Endothelial cell (in vitro differentiated cells): ENCODE measurements at places on chromosomes 3 and 15. TPM values are rescaled to one million over a fixed set of nuclear protein-coding genes. Genes with fewer than 3 reads are reported as not detected.

- peaks cover 55% of the 10 kb centered on the region for H3K4me1 ChIP-seq
- peak; percentile 82 for DNase-seq
- H3K36me3 ChIP-seq: peaks cover 25% of the 10 kb centered on the region
- no peak overlapping the region for H3K4me3 ChIP-seq
- H3K27ac ChIP-seq: peak overlapping the region; percentile 70
- peaks cover 18% of the 10 kb centered on the region for H3K27me3 ChIP-seq
These were observed 31.8 kb upstream of the MYZAP start for GRCh38 chr15:57559875-57560274.

- no peak overlapping the region for H3K27ac ChIP-seq
- no peak overlapping the region for H3K4me3 ChIP-seq
- H3K4me1 ChIP-seq: no peaks in the 10 kb centered on the region
- DNase-seq: no peak
These were observed 29.8 kb upstream of the CHL1 start for GRCh38 chr3:166799-167198.

DNA sequence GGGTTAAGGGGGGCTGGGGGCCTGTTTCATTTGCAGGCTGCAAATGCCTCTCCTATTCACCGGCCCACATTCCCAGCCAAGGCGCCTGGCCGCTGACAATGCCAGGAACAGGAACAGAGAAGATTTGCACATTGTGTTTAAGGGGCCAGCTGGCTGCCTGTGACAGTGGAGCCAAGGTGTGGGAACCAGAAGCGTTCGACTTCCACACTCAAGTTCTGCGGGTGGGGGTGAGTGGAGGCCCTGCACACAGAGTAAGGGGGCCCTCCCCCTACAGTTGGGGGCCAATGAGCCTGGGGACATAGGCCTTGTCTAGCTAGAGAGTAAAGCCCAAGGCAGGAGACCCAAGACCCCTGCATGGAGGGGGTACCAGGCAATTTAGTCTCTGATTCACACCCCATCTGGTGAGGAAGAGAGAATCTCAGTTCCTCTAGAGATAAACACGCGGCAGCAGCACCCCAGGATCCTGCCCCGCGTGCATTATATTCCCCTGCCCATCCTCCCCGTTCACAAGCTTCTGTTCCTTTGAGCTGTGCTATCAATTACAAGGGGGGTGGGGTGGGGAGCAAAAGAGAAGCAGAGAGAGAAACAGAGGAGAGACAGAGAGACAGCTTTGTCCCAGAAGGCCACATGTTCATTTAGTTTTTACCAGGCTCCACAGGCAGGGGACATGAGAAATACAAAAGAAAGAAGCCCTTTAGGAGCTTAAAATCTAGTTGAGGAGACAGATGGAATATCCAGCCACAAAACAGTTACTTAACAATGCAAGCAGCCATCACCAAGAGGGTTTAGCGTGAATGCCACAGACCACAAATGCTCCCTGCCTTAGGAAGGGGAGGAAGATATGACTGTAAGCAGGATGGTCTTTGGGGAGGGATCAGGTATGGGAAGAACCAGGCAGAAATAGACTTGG lies 9.2 kb downstream of the IGDCC3 start:
- H3K27me3 ChIP-seq: peaks cover 12% of the 10 kb centered on the region
- peaks cover 87% of the 10 kb centered on the region for H3K4me1 ChIP-seq
- H3K27ac ChIP-seq: peak overlapping the region; percentile 99
- H3K4me3 ChIP-seq: peak overlapping the region; percentile 82
- H3K36me3 ChIP-seq: peaks cover 51% of the 10 kb centered on the region

- no peak for DNase-seq
- H3K4me3 ChIP-seq: no peak overlapping the region
- no peak overlapping the region for H3K27ac ChIP-seq
- peaks cover 18% of the 10 kb centered on the region for H3K4me1 ChIP-seq
- H3K36me3 ChIP-seq: no peaks in the 10 kb centered on the region
These were observed 9.6 kb upstream of the RASA2 start for GRCh38 chr3:141477224-141477623.

GRCh38 chr15:99433026-99433756 lies 132.6 kb upstream of the MEF2A start:
- peaks cover 8% of the 10 kb centered on the region for H3K27me3 ChIP-seq
- H3K4me1 ChIP-seq: peaks cover 8% of the 10 kb centered on the region
- H3K36me3 ChIP-seq: no peaks in the 10 kb centered on the region

SERINC4 gene
- not detected for total RNA-seq

CPLX3 gene
- not detected for total RNA-seq

GRCh38 chr3:123634149-123635051 lies 49.5 kb upstream of the HACD2 start:
- no peak for DNase-seq
- H3K4me3 ChIP-seq: peak overlapping the region; percentile 5
- H3K27me3 ChIP-seq: peaks cover 7% of the 10 kb centered on the region
- H3K36me3 ChIP-seq: peaks cover 9% of the 10 kb centered on the region
- H3K4me1 ChIP-seq: peaks cover 53% of the 10 kb centered on the region
- peak overlapping the region; percentile 93 for H3K27ac ChIP-seq

EHHADH gene
- 6.8 TPM for total RNA-seq

- H3K36me3 ChIP-seq: peaks cover 25% of the 10 kb centered on the region
- H3K4me1 ChIP-seq: no peaks in the 10 kb centered on the region
- no peak overlapping the region for H3K27ac ChIP-seq
These were observed 19.8 kb downstream of the RAB7A start for GRCh38 chr3:128745742-128746141.

IL12A gene
- 0.67 TPM for total RNA-seq

DNA sequence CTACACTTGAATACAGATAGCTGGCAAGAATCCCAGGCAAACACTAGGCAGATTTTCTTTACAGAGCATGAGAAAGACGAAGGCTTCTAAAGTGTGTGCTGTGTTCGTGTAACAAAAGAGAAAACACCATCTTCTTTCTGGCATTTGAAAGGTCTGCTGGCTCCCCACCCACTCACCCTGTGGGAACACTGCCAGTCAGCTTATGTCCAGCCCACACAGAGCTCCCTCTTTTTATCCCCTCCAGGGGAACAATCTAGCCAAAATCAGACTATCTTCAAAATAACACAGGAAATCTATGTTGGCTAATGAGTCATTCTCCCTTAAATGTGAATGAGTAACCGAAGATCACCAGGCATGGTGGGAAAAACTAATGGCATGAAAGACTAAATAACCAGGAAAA lies 45.6 kb upstream of the PAQR5 start:
- no peak overlapping the region for H3K4me3 ChIP-seq
- DNase-seq: no peak
- no peaks in the 10 kb centered on the region for H3K36me3 ChIP-seq
- peaks cover 4% of the 10 kb centered on the region for H3K4me1 ChIP-seq
- no peak overlapping the region for H3K27ac ChIP-seq

- H3K4me3 ChIP-seq: peak within 1 kb of the TSS; percentile 84
- no peak within 1 kb of the TSS for H3K27ac ChIP-seq
- H3K27me3 ChIP-seq: no peaks in the 10 kb centered on the region
- peak; percentile 12 for DNase-seq
- no peaks in the 10 kb centered on the region for H3K36me3 ChIP-seq
These were observed at the start of gene PARP15 for GRCh38 chr3:122577409-122578031. PARP15 (plus strand) TSS chr3:122577650; CDS start chr3:122577668, 18 bp downstream.

- peaks cover 4% of the 10 kb centered on the region for H3K36me3 ChIP-seq
- peaks cover 2% of the 10 kb centered on the region for H3K27me3 ChIP-seq
- no peaks in the 10 kb centered on the region for H3K4me1 ChIP-seq
- H3K4me3 ChIP-seq: no peak overlapping the region
- H3K27ac ChIP-seq: no peak overlapping the region
These were observed 69.9 kb downstream of the PTPRG start for GRCh38 chr3:61631108-61631769.

CCR8 gene
- not detected for total RNA-seq

STARD5 gene
- 7.3 TPM for total RNA-seq

DNA sequence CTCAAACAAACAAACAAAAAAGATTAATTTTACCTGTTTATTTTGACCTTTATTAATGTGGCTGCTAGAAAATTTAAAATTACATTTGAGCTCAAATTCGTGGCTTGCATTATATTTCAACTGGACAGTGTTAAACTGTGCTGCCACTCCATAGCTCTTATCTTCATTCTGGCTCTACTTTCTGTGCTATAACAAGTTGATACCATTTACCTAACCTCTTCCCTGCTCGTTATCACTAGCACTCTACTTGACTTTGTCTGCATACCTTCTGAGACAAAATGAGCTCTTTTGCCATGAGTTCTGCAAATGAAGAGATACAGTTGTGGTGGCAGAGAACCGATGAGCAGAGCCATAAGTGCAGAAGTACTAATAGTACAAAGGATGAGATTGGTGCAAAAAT lies 26.4 kb downstream of the MINDY2 start:
- no peak overlapping the region for H3K4me3 ChIP-seq
- H3K36me3 ChIP-seq: no peaks in the 10 kb centered on the region
- H3K27ac ChIP-seq: no peak overlapping the region
- DNase-seq: no peak
- peaks cover 5% of the 10 kb centered on the region for H3K4me1 ChIP-seq

SLC28A2 gene
- not detected for total RNA-seq

DLL4 gene
- total RNA-seq: 257 TPM
